ENCODE measurements at places on chromosomes 6 and 20. TPM values are rescaled to one million over a fixed set of nuclear protein-coding genes. Genes with fewer than 3 reads are reported as not detected.

OPRM1 gene
- not detected for total RNA-seq

LTB gene
- total RNA-seq = not detected

TMEM239 gene
- not detected for total RNA-seq

OTOR gene
- not detected for total RNA-seq

NOX3 gene
- not detected for total RNA-seq

COL11A2 gene
- 1.2 TPM for total RNA-seq

DDO gene
- 0.74 TPM for total RNA-seq

MAN1A1 gene
- 21.4 TPM for total RNA-seq

WFDC5 gene
- not detected for total RNA-seq

TMEM244 gene
- not detected for total RNA-seq

RING1 gene
- 13.2 TPM for total RNA-seq

OR2H1 gene
- total RNA-seq = not detected

CSNK2B gene
- total RNA-seq = 357 TPM

Data from bronchus fibroblast of lung (primary cell).